ENCODE measurements at places on chromosomes 6 and 20. TPM values are rescaled to one million over a fixed set of nuclear protein-coding genes. Genes with fewer than 3 reads are reported as not detected.
A peak's percentile ranks its signal among the peaks of the same experiment; 100 is the strongest.

RAB44 gene
- not detected for total RNA-seq

- peak; percentile 42 for DNase-seq
Measured at GRCh38 chr20:4161401-4162251, 146.3 kb upstream of the RNF24 start.

KHDC1L gene
- total RNA-seq, result not detected

DNA sequence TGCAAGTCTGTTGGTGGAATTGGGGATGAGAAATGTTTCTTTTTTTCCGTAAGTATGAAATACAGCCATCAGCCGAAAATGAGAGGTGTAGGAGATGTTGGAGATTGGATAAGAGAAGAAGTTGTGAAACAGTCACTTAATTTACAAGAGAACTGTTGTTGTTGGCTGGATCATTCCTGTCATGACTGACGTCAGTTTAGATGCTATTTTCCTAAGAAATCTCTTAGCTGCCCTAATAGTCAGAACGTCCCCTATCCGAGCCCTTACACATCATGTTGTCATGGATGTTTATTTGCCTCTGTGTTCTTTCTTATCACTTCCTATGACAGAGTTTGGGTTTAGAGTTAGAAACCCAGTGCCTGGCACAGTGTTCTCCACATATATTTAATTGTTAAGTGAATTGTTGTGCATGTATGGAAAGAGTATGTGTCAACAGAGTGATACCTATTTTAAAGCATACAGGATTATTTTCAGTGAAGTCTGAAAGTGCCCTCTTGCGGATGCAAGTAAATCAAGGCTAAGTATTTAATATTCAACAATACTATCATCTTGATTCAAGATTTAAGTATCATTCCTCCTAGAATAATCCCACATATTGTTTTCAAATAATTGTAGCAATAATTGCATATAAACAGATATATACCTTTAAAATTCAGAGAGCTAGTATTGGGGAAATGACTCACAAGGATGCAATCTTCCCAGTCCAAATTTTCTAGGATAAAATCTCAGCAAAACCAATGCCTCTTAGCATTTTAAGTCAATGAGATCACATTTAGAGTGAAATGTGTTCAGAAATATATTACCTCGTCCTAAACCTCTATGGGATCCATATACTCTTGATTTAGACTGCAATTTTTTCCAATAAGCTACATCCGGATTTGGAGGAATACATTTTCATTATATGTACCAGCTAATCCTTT lies 309.9 kb upstream of the NOX3 start:
- peak; percentile 73 for DNase-seq

DNA sequence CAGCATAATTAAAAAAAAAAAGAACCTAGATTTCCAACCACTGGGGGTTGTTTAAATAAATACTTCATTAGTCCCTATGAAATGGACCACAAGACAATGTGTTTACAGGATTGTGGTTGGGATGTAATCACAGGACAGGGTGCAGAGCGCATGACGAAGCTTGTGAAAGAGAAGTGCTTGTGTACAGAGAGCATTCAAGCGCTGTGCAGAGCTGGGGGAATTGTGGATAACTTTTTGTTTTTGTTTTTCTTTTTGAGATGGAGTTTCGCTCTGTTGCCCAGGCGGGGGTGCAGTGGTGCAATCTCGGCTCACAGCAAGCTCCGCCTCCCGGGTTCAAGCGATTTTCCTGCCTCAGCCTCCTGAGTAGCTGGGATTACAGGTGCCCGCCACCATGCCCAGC lies 22.3 kb downstream of the LAMA5 start:
- DNase-seq, result no peak

DNA sequence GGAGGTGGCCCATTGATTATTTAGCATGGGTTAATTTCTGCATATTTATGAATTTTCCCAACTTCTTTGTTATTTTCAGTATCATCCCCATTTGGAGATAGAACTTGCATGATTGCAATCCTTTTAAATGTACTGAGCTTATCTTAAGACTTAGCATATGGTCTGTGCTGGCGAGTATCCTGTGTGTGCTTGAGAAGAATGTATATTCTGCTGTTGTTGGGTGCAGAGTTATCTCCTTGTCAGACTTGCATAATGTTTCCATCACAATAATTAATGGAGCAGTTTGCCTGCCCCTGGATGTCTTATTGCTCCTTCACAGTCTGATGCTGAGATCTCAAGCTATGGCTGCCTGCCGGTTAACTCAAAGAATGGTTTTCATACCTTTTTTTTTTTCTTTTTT lies 112.6 kb downstream of the CDYL start:
- no peak for DNase-seq

GCNT2 gene
- total RNA-seq, result 41.2 TPM

GRCh38 chr6:32819729-32820128 lies 2.9 kb upstream of the HLA-DOB start:
- peak; percentile 32 for DNase-seq

- no peak for DNase-seq
Measured at GRCh38 chr20:56776345-56776744, 147.2 kb downstream of the TFAP2C start.

- no peak for DNase-seq
Measured at GRCh38 chr6:158959552-158959951, 40.5 kb downstream of the RSPH3 start.

DNA sequence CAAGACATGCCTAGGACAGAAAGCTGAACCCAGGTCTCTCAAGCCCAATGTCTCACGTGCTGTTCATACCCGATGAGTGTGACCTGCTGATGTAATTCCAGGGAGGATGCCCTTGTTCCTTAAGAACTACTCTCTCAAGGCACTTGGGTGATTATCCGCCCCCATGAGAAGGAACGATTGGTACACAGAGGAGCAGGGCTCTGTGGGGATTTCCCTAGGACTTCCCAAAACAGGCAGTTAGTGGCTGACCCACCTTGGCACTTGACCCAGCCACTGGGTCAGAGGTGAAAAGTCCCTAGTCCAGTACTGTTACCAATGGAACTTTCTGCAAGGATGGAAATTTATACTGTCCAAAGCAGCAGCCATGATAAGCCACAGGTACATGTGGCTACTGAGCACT lies 9.2 kb upstream of the BPIFB6 start:
- DNase-seq, result no peak

- DNase-seq, result no peak
Measured at GRCh38 chr6:135217663-135218062, 36.6 kb downstream of the MYB start.

TRIM40 gene
- not detected for total RNA-seq

CDSN gene
- total RNA-seq, result not detected

DNA sequence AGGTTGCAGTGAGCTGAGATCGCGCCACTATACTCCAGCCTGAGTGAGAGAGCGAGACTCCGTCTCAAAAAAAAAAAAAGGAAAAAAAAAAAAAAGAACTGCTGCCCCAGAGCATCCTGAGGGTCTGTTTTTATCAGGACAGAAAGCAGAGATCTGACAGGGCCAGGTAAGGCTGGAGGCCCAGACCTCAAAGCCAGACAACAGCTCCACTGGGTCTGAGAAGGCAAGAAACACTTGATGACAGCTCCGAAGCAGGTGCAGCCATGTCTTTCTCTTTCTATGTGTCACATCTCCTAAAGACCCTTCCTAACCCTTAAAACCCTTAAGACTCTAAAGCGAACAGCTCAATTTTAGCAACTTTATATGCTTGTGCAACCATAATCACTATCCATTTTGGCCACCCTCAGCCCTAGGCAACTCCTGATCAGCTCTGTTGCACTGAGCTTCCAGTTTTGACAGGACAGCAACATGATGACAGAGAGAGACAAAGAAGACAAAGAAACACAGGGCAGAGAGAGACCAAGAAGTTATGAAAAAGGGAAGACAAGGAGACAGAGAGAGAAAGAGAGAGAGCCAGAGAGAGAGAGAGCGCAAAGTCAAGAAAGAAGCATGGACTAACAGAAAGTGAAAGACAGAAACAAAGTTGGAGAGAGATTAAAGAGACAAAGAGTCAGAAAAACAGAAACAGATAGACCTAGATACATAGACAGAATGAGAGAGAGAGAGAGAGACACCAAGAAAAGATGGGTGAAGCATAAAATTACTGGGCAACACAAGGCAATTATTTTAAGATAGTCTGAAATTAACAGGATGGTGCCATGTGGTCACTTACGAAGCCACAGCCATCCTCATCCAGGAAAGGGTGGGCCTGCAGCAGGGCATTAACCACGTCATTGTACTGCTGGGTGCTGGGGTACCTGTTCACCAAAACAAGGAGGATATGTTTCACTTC lies 39.2 kb downstream of the SAMD3 start:
- no peak for DNase-seq

DNA sequence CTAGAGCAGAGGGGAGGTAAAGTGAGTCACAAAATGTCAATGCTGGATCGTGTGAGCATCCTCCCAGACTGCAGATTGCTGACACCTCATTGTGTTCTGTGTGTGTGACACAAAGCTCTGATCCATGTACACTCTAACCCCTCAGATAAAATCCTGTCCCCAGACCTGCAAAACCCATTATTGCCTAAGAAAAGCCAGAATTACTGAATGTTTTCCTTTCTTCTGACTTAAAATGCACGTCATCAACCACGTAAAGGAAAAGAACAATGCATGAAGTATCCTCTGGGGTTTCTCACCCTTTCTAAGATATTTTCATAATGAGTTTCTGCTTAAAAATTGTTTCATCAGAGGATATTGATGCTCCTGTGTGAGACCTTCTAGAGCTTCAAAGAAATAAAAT lies 218.0 kb upstream of the PREP start:
- no peak for DNase-seq

DNA sequence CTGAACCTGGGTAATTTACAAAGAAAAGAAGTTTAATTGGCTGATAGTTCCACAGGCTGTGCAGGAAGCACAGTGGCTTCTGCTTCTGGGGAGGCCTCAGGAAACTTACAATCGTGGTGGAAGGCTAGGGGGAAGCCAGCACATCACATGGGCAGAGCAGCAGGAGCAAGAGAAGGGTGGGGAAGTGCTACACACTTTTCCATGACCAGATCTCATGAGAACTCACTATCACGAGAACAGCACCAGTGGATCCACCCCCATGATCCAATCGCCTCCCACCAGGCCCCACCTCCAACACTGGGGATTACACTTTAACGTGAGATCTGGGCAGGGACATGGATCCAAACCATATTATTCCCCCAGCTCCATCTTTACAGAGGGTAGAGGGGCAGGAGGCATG lies 166.4 kb downstream of the NFATC2 start:
- DNase-seq, result peak; percentile 70

- no peak for DNase-seq
Measured at GRCh38 chr6:160265869-160266476, 7.4 kb upstream of the SLC22A2 start.

Data from lung microvascular endothelial cell (primary cell).